ENCODE measurements at places on chromosomes 4 and X. TPM values are rescaled to one million over a fixed set of nuclear protein-coding genes. Genes with fewer than 3 reads are reported as not detected.

HELT gene
- not detected for total RNA-seq

DNA sequence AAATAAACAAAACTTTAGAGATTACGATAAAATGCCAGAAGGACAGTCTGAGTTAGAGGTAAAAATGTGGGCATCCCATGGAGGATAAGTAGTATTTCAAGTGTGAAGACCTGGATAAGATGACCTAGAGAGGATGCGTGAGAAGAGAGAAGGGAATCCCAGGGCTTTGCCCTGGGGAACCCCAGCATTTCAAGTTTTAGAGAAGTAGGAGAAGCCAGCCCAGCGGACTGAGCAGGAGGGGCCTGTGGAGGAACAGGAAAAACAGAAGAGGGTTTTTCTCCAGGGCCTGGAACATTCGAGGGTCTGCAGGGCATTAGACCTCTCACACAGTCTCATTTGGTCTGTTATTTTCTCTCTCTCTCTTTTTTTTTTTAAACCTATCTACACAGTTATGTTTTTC is 2.9 kb upstream of the CFP start:
- no peak for DNase-seq
- H3K36me3 ChIP-seq, result peaks cover 16% of the 10 kb centered on the region
- no peaks in the 10 kb centered on the region for H3K27me3 ChIP-seq
- H3K27ac ChIP-seq, result no peak overlapping the region
- H3K4me1 ChIP-seq, result peaks cover 26% of the 10 kb centered on the region

UGT2B7 gene
- total RNA-seq, result not detected

DNA sequence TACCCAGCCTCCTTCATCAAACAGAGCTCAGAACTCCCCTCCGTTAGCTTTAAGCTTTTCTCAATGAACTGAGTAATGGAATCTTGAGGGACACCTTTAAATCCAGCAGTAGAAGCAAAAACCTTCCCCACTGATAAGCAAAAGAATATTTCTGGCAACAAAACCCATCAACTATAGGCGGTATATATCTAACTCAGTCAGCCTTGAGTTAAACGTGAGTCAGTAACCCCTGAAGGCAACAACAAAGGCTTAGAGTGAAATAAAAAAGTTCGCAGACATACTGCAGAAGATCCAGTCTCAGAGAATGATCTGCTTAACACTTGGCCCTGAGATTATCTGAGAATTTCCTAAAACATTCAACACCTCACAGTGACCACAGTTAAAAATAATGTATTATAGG is 77.2 kb downstream of the DMD start:
- no peak for DNase-seq
- no peaks in the 10 kb centered on the region for H3K36me3 ChIP-seq
- no peak overlapping the region for H3K27ac ChIP-seq

GRCh38 chr4:61373901-61374440 is 173.8 kb downstream of the ADGRL3 start:
- H3K27me3 ChIP-seq, result no peaks in the 10 kb centered on the region
- H3K4me3 ChIP-seq, result no peak overlapping the region
- no peaks in the 10 kb centered on the region for H3K36me3 ChIP-seq
- no peak for DNase-seq
- no peaks in the 10 kb centered on the region for H3K4me1 ChIP-seq

GRCh38 chr4:99753931-99754330 is 62.7 kb upstream of the DAPP1 start:
- H3K36me3 ChIP-seq, result no peaks in the 10 kb centered on the region
- no peak overlapping the region for H3K27ac ChIP-seq
- no peaks in the 10 kb centered on the region for H3K4me1 ChIP-seq
- H3K4me3 ChIP-seq, result no peak overlapping the region
- peaks cover 1% of the 10 kb centered on the region for H3K27me3 ChIP-seq

DNA sequence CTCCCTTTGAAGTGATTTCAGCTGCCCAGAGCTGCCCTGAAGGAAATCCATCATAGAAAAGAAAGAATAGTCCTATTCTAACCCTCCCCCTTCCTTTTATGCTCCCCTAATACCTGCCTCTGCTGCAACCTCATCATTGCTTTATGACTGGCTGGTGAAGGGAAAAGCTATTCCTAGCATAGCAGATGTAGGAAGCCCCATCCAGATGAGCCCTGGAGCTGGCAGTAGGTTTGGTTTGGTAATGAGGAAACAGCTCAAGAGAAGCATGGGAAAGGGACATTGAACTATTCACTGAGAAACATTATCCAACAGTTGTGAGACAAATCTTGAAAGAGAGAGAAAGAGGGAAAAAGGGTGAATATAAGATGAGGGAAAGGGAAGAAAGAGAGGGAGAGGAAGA is 29.2 kb downstream of the ARSJ start:
- H3K27me3 ChIP-seq, result peaks cover 3% of the 10 kb centered on the region
- no peak overlapping the region for H3K27ac ChIP-seq
- H3K4me1 ChIP-seq, result no peaks in the 10 kb centered on the region
- no peaks in the 10 kb centered on the region for H3K36me3 ChIP-seq
- H3K4me3 ChIP-seq, result no peak overlapping the region
- DNase-seq, result no peak
